ENCODE measurements at places on chromosomes 5 and 9.

DNA sequence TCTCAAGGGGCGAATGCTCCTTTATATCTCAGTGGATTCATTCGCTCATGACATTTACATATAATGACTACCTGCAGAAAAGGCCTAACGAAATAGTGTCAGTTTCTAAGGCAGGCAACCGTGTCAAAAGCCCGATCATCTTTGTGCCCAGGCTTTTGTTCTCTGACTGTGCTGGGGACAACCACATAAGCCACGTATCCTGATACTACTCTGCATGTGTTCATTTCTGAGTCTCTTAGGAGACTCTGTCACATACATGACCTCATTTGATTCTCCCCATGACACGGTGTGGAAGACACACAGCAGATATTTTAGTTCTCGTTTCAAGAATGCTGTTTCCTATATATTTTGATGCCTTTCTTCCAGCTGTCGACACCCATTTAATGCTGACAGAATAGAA is 598.5 kb downstream of the BNC2 start:
- no peak for DNase-seq

- DNase-seq: no peak
These were observed 308.1 kb downstream of the CTNND2 start for GRCh38 chr5:11596185-11596584.

DNA sequence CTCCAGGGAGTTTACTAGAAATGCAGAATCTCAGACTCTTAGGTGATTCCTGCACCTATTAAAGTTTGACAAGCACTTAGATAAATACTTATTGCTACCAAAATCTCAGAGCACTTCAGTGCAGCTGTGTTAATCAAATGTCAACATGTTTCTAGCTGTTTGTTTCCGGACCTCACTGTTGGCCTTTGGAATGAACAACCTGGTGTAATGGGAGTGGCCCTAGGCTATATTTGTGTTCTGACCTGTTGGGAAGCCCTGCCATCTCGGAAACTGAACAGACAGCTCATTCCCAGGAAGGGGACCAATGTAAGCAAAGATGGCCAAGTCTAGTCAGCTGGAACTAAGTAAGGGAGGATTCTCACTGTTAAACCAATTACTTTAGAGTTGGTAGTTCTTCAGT is 145.0 kb upstream of the SLC28A3 start:
- DNase-seq: no peak

DNA sequence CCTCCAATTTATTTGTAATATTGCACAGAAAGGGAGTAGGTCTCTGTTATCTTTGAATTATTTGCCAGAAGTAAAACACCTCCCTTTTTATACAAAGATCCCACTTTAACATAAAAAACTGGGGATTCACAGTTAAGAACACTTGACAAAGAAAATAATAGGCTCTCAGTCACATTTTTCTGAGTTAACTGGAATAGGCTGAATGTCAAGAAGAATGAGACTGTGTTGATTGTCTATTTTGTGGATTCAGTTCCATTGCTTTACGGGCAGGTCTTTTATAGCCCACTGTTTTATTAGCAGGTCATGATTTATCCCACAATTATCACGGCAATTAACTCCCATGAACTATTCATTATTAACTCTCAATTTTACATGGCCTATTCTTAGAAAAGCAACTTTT is 427.4 kb downstream of the CTNND2 start:
- DNase-seq: no peak

DNA sequence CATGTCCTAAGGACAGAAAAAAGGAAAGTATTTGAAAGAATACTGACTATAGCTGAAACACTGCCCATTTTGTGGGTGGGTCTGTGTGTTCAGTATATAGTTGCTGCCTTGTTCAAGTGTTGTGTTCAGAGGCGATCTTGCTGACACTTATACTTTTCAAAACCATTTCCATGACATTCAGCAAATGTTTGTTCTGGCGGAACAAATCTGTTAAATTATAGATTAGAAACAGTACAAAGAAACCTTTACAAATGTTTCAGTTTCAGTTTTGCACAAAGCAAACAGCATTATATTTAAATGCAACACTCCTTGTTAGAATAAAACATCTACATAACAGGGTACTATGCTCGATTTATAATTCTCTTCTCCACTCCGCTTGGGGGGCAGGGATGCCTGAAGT is 2276.3 kb downstream of the MAT2B start:
- DNase-seq: no peak

DNA sequence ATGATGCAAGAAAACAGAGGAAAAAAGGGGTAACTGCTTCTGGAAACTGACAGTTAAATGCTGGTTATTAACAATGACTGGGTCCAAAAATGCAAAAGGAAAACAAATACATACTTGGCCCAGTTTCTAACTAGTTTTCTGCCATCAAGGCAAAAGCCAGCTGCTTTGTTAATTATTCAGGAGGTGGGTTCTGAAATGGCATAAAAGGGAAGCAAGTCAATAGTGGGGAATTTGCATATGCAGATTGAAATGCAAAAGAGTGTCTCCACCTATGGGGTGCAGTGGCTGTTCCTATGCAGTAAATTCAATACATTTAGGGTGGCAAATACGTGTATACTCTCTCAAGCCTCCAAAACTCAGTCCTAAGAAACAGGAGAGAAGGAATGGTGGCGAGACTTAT is 33.4 kb downstream of the BARHL1 start:
- no peak for DNase-seq

GRCh38 chr9:113674436-113674835 is 201.7 kb upstream of the ZNF618 start:
- DNase-seq: no peak

DNA sequence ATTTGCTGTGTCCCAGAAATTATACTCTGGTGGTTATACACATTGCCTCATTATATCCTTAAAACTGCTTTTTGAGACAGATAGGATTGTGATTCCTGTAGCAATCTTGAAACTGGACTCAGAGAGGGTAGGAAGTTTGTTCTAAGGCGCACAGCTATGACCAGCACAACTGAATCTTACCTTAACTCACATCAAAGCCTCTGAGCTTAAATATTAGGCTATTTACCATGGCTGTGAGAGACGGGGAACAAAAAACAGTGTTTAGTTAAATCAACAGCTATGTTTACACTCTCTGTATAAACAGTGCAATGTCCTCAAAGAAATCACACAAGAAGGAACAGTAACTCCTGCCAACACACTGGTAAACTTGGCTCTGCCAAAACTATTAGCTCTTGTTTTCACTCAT is 50.9 kb upstream of the TUT7 start:
- no peak for DNase-seq

Data from left cardiac atrium (tissue), 4 donors.